ENCODE measurements at places on chromosomes 1 and 21.

DNA sequence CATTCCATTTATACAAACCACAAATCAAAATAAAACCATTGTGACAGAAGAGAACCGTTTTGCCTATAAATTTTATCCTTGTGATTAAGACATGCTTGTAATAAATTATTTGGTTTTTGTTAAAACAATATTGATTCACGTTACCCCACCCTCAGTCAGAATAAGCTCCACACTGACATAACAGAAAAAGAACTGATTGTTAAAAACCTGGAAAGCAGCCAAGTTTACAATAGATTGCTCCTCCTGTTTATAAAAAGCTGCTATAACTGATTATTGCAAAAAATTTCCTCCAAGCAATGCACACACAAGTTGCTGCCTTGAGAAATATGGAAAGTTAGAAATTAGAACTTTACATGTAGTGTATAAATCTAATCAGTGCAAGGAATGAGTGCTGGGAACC lies 263.5 kb downstream of the SETD4 start:
- DNase-seq = no peak

GRCh38 chr1:67257173-67257535 lies 50.5 kb upstream of the IL12RB2 start:
- no peak for DNase-seq

DNA sequence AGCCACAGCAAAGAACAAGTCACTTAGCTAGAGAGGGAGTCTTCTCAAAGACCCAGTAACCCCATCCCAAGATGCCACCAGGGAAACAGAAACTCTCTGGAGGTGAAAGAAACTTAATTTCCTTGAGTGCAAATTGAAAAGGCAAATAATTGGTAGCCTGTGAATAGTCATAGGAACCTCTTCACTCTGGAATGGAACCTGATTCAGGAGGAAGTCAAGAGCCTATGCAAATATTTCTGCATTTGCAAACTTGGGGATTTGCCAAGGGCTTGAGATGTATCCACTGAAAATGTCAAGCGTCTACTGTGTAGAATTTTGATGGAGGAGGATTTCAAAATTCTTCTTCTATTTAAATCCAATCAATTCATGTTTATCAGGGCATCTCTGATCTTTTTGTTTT lies 5.7 kb downstream of the HIVEP3 start:
- DNase-seq = no peak

GRCh38 chr1:154760469-154760933 lies 109.6 kb downstream of the KCNN3 start:
- DNase-seq = peak; percentile 71

DNA sequence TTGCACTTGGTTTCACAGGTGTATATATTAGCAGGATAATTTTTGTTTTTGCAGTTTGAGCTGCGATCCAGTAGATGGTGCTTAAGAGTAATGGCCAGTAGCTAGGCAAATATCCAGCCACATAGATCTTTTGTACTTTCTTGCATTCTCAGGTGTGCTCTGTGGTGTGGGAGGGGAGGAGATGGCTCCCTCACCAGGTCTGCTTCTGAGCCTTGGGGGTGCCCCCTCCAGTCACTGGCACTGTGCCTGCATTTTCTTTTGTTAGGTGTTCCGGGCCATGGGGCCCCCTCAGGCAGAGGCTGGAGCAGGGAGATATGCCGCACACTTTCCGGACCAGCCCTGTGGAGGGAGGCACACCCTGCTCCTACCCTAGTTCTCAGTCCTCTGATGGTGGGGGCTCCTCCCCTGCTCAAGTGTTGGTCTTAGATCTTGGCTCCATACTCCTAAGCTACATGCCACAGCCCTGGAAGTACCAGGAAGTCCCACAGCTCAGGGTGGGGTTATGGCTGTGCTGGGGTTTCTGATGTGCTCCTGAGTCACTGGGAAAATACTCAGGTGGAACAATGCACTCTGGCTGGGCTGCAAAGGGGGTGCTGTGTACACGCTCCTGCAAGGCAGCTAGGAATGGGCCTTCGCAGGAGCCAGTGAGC lies 197.6 kb upstream of the DMRTA2 start:
- no peak for DNase-seq

DNA sequence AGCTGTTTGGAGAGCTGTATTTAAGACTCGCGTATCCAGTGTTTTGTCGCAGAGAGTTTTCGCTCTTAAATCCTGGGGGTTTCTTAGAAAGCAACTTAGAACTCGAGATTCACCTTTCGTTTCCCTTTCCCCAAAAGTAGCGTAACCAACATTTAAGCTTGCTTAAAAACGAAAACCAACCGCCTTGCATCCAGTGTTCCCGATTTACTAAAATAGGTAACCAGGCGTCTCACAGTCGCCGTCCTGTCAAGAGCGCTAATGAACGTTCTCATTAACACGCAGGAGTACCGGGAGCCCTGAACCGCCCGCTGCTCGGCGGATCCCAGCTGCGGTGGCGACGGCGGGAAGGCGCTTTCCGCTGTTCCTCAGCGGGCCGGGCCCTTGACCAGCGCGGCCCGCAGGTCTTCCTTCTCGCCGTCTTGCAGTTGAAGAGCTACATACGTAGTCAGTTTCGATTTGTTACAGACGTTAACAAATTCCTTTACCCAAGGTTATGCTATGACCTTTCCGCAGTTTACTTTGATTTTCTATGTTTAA lies 1.9 kb downstream of the OLIG1 start:
- no peak for DNase-seq

GRCh38 chr1:21870611-21871010 lies 58.5 kb downstream of the LDLRAD2 start:
- no peak for DNase-seq

- no peak for DNase-seq
Measured at GRCh38 chr1:243261390-243261789, 5.5 kb downstream of the SDCCAG8 start.

- peak; percentile 4 for DNase-seq
Measured at GRCh38 chr1:225653463-225654276, 747 bp upstream of the ENAH start.

DNA sequence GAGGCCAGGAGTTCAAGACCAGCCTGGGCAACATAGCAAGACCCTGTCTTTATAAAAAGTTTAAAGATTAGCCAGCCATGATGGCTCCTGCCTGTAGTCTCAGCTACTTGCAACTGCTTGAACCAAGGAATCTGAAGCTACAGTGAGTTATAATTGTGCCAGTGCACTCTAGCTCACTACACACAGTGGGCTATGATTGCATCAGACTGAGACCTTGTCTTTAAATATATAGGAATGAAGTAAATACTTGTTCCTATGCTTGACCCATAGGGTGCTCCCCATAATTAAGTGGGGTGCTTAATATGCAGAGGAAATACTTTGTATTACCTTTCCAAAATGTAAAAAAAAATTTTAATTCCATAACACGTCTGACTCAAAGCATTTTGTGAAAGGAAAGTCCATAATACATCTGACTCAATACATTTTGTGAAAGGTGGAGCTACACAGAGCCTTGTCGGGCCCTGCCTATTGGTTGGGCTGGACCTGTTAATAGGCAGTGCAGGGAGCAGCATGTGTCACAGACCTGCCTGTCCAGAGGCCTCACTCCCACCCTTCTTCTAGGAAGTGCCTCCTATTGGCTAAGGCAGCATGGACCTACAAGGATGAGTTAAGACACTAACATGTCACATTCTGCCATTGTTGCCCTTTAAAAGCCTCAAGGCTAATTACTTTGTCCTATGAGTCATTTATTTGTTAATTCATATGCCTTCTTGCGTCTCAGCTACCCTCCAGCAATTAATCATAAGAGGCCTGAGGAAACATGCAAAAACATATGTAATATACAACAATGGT lies 33.6 kb downstream of the CD58 start:
- DNase-seq = no peak

DNA sequence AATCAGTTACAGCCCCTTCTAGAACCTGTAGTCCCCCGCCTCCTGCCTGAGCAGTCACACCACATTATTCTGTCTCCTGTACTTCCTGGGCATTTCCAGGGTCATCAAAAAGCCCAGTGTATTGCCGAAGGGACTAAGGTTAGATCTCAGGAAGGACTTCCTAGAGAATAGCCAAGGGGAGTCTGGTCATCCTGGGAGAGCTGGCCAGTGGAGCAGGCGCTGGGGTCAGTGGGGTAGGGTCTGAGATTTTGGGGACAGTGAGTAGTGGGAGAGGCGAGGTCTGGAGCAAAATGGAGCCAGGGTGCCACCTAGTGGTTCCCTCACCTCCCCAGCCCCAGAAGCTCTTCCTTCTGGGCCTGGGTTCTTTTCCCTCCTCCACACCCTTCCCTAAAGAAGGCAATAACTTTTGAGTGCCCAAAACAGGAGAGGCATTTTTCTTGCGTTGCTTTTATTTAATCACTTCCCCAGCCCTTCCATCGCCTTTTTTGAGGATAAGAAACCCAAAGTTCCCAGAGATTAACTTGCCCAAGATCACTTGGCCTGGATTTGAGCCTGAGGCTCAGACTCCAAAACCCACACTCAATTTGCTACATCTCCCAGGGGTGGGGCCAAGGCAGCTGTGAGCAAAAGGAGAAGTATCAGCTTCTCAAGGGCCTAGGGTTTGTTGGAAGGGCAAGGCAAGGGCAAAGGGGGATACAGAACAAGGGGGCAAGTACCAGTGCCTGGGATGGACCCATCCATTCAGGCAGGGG lies 7.3 kb upstream of the PMVK start:
- no peak for DNase-seq

- DNase-seq = no peak
Measured at GRCh38 chr1:164602480-164603093, 43.6 kb downstream of the PBX1 start.

GRCh38 chr1:201409440-201409839 lies 10.3 kb upstream of the LAD1 start:
- no peak for DNase-seq

DNA sequence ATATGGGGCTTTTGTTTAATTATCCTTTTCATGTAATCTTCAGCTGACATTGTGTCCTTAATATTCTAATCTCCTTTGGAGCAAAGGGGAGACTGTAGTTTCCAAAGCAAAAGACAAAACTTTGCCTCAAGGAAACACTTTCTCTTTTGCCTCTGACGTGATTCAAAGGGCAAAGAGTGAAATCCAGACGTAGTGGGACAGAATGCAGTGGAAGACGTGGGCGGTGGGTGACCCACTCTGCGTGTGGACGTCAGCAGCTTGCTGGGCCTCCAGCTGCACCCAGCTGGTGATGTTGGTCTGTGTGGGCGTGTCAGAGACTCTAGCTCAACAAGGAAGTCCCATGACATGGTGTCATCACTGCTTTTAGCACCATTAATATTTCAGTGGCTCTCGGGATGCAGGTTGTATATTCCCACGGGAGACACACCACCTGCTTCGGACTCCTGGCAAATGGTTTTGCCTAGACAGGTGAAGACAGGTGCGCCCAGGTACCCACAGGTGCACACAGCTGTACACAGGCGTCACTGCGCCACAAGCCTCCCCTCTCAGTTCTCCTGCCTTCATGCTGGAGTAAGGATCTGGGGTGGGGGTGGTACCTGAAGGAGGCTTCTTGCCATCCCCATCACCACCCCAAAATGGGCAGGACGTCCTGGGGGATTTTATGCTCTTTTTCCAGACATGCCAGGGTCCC lies 292.1 kb upstream of the VAMP3 start:
- no peak for DNase-seq

GRCh38 chr1:222592171-222592570 lies 2.4 kb upstream of the TAF1A start:
- no peak for DNase-seq

GRCh38 chr1:40032240-40032891 lies 8.2 kb upstream of the CAP1 start:
- peak; percentile 29 for DNase-seq

DNA sequence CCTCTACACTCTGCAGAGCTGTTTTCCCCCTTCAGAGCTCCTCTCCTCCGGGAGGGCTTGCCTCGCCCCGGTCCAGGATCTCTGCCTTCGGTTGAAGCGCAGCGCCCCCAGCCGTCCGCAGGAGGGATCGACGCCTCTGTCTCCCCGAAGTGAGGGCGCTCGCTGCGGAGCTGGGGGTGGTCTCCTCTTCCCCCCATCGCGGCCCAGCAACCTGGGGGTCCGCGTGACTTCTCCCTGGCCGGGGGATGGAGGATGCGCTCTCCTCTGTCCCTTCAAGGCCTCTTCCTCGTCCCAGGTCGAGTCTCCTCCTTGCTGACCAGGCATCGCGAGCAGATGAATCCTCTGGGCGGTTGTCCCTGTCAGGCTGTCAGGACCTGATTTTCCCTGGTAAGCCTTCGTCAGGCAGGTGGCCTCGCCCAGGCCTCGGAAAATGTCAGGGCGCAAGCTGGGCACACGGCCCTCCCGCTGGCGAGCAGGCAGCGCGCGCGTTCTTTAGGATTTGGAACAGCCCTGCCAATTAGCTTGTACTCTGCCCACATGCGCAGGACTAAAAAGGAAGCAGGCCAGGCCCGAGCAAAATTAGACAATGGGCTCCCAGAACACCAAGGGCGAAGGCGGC lies 90.5 kb downstream of the EDEM3 start:
- peak; percentile 38 for DNase-seq

DNA sequence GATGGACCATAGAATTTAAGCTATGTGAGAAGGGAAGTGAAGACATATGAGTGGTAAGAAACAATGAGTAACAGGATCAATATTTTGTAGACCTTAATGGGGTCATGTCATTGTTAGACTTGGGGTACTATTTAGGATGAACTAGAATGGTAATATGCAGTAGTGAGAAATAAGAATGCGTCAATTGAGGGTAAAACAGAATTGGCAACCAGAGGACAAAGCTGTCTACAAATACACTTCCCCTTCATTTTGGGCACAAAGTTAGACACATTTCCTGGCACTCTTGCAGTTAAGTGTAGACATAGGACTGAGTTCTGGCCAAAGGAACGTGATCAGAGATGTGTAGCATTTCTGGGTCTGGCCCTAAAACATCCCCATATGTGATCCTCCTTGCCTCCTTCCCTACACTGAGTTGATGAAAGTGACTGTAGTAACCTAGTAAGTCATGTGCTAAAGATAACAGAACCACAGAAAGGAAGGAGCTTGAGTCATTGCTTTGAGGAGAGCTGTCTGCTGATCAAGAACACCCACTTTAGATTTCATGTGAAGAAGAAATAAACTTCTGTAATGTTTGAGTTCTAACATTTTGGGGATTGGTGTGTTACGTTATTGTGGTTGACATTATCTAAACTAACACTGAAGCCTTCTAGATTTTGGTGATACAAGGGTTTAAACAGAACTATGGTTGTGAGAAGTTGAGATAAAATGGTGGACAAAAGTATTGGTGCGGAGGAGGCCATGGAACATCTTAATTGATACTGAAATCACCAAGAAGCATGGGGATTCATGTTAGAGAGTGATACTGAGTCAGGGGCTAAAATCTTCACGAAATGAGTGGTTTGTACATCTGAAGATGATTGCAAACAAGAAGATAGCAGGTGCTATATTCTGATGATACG lies 41.7 kb downstream of the CD55 start:
- no peak for DNase-seq

Data from immature natural killer cell (primary cell).